ENCODE measurements at places on chromosomes 3 and 15.

- DNase-seq, result no peak
Measured at GRCh38 chr3:155643581-155644165, 101.2 kb downstream of the PLCH1 start.

- DNase-seq, result no peak
Measured at GRCh38 chr3:72227486-72228070, 442.6 kb upstream of the PROK2 start.

DNA sequence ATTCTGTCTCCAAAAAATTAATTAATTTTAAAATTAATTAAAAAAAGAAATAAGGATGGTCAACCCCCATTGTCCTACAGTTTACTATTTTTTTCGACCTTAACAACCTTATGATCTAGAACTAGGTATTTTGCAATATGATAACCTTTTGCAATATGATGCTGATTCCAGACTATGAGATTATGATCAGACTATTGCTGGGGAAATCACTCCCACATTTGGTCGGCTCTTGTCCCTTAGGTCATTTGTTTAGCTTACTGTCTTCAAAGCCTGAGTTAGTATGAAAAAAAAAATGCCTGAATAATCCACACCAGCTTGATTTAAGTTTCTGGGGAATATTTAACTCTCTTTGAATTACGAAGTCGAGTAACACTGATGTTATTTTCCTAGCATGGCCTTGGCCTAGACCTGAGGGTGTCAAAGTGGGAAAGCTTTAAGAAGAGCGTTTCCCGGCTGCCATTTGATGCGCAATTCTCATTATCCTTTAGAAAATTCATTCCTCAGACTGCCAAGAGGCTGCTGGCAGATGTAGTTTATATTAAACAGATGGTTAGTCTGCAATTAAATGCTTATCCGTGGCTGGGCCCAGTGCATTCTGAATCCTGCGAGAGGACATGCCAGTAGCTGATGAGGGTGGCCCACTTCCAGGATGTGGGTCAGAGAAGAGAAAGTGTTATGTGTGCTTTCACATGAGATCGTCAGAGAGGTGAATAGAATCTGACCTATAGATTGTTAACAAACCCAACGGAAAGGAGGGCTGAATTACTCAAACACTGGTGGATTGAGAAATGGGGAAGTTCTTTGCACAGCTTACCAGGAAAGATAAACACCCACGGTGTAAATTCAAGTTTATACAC, 496.0 kb upstream of the THBS1 start:
- DNase-seq, result peak; percentile 31

- no peak for DNase-seq
Measured at GRCh38 chr3:51673181-51673801, 2.2 kb downstream of the TEX264 start.

DNA sequence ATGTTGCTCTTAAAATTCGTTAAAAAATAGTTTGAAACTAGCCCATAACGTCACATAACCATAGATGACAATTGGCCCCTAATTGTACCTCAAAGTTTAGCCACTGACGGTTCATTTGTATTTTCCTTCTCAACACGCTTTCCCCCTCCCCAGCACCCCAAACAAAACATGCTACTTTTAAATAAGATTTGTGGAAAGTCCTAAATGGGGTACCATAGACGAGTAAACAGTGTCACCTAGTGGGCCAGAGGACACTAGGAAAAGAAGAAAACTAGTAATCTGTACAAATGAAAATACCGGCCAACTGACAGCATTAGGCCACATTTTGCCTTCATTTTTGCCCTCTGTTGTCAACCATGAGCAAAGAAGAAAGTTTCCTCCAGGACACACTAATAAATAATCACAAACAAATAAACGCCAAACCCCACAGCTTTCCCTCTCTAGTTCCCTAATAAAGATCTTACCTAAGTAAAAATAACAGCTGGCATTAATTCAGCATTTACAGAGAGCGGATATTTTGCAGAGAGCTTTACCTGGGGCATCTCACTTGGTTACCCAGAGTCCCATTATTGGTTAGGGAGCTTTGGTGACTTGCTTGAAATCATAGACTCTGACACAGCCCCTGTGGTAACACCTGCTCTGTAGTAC, 175.1 kb upstream of the ATP11B start:
- peak; percentile 47 for DNase-seq

DNA sequence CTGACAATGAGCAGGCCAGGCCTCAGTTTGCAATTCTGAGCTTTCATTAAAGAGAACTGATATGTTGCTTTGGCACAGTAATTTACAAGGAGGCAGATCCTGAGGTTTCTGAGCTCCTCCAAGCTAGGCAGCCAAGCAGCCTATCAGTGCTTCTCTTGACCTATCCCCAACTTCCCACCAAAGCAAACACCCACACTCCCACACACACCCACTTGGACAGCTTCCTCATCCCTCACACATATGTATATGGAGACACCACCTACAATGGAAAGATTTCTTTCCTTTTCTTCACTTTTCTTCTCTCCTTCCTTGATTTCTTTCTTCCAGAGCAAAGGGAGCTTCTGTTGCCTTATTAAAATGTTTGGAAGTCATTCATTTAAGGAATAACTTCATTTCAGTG, 217.0 kb downstream of the NLGN1 start:
- DNase-seq, result no peak

GRCh38 chr15:77599899-77600298, 32.8 kb downstream of the LINGO1 start:
- peak; percentile 33 for DNase-seq

DNA sequence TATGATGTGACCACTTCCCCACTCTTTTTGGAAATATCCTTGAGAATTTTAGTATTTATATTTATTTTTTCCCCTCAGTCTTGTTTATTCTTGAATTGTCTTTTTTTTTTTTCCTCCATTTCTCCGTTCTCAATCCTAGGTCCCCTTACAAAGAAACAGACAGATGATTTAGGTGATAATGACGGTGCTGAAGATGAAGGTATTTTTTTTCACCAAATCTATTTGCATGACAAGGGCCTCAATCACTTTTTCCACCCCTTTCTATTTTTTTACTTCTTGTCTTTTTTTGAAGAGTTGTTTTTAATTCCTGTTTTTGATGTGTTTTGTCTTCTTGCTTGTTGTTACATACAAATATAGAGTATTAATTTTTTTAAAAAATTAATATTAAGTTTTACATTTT, 402.6 kb downstream of the NLGN1 start:
- no peak for DNase-seq

DNA sequence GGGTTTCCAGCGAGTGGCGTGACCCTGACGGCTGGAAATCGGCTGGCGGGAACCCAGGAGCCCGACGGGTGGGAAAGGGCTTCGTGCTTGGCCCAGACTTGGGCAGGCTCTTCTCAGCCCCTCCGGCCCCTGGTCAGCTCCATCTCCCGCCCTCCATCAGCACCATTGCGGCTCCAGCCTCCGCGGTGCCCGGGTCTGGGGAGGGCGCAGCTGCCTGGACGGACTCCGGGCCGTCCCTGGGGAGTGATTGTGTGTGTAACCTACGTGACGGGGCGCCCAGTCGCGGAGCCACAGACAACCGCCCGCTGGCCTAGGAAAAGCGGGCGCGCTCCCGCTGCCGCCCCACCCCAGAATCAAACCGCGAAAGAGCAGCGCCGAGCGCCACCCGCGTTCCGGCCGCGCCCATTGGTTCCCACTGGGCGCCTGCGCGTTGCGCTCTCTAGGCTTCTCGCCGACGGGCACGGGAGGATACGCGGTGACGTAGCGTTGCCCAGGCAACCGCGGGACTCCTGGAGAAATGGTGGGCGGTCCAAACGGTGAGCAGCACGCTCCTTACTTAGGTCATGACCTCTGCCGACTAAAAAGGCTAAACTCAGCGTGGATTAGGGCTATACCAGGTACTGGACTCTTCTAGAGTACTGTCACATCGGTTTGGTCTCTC, at the start of gene CFAP20DC:
Gene CFAP20DC, minus strand, starts transcription at position 355 of the 661 bp plus-strand sequence. CDS start 394 bp downstream, outside the sequence.
- DNase-seq, result peak; percentile 76

DNA sequence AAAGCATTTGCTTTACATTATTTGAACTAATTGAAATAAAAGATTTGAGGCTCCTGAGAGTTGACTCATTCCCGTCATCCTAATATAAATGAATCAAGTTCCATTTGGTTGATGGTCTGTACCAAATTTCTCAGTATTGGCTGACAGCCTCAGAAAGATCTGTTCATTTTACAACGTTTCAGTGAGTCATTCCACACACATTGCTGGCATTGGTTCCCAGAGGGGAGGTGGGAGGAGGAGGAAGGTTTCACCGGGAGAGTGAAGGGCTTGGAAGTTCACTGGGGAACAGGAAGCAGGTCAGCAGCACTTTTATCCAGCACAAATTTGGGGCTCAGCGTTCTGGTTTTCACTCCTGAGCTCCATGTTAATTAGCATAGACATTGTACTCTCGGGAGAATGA, 176.7 kb upstream of the CADPS start:
- DNase-seq, result peak; percentile 1

DNA sequence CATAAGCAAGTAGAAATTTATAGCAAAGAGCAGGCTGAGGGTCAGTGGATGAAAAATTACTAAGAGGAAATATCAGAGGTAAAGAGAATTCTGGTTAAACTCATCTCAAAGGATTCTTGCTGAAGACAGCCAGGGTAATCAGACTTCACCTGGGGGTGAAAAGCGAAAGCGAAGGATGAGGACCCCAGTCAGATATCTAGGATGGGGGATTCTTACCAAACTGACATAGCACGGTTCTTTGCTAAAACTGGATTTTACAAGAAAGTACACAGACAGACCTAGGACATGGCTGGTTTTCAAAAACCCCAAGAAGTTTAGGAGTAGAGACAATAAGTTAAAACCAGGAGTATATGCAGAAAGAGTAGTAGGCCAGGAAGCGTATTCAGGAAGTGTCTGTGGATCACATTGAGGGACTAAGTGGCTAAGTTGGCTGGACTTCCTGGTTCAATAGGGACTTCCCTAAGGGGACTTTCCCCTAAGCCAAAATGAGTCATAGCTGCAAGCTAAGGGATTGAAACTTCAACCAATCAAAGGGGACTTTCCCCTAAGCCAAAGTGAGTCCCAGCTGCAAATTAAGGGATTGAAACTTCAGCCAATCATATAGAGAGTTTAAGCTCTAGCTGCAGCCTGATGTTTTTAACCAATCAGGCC, 2.4 kb upstream of the CFAP91 start:
- DNase-seq, result peak; percentile 87

DNA sequence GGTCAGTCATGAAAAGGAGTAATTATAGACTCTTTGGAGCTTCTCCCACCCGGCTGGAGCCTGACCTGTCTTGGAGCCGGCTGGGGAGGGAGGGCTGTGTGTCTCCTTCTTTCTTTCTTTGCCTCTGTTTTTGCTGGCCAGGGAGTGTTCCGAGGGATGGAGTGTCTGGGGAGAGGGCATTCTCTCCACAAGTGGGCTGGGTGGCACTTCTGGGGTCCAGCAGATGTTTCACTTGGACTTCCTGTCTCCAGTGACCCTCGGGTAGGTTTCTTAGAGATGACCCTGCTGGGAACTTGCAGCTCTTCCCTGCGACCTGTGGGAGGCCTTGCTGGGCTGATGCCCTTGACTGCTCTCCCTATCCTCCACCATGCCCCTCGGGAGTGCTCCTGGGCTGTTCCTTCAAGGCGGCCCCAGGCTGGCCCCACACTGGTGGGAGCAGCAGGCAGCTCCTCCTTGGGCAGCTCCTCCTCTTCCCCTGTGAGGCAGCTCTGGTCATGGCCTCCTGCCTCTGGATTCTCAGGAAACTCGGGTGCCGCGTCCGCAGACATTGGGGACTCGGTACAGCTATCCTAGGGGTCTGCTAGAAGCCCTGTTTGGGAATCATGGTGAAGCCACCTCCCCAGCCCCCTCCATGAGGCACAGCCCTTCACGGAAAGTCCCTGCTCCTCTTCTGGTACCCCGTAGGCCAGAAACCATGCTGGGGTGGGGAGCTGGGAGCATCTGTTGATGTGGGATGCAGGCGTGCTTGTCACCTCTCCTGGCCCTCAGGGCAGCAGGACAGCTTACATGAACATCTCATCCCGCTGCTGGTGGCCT, 44.9 kb downstream of the APBA2 start:
- DNase-seq, result no peak

GRCh38 chr15:25054943-25055342, 100.2 kb downstream of the SNRPN start:
- DNase-seq, result no peak

GRCh38 chr3:52670621-52671521, 14.8 kb downstream of the PBRM1 start:
- DNase-seq, result peak; percentile 98

DNA sequence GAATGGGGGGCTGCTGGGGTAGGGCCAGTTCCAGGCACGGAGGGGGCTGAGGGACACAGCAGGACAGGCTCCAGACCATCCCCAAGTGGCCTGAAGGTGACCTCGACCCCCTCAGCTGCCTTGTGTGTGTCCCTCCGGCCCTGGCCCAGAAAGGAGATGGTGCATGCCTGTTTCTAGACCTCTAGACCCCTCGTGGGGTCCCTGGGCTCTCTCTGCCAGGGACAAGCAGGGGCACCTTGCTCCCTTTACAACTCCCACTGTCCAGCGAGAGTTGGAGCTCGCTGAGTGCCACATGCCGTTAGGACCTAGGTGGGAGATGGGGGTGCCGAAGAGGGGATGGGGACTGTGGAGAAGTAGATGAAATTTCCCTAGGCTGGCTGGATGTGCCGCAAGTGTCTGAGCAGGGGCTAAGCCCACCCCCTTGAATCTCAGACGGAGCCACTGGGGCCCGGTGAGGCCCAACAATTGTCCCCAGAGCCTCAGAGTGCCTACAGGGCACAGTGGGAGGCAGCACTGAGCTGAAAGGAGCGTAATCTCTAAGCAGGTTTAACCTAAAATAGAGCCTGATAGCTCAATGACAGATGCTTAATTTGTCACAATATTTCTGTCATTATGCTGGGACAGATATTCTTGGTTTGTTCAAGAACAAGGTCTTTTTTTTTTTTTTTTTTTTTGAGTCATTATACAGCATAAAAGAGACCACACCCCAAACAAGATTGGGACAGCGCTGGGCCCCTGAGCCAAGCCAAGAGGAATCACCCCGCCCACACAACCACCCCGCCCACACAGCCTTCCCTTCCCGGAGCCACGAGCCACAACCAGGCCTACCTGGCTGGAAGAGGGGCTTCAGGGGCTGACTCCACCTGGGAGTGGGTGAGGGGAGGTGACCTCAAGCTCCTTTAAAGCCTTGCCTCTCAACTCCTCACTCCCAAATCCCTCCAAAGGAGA, 23.6 kb upstream of the KLF13 start:
- DNase-seq, result no peak

GRCh38 chr3:87324609-87325008, 48.2 kb upstream of the POU1F1 start:
- no peak for DNase-seq

- DNase-seq, result no peak
Measured at GRCh38 chr3:33659856-33660434, 58.1 kb downstream of the CLASP2 start.
